Breast epithelium (tissue), 4 donors: ENCODE measurements at places on chromosomes 1 and 21. TPM values are rescaled to one million over a fixed set of nuclear protein-coding genes. Genes with fewer than 3 reads are reported as not detected.

Gene VWA5B1
- total RNA-seq: not detected

- H3K36me3 ChIP-seq: no peaks in the 10 kb centered on the region
- H3K4me3 ChIP-seq: no peak overlapping the region
- DNase-seq: no peak
- no peaks in the 10 kb centered on the region for H3K4me1 ChIP-seq
- H3K27me3 ChIP-seq: peaks cover 21% of the 10 kb centered on the region
- H3K27ac ChIP-seq: no peak overlapping the region
Observed at GRCh38 chr21:45792682-45793383, 149.3 kb downstream of the PCBP3 start.

DNA sequence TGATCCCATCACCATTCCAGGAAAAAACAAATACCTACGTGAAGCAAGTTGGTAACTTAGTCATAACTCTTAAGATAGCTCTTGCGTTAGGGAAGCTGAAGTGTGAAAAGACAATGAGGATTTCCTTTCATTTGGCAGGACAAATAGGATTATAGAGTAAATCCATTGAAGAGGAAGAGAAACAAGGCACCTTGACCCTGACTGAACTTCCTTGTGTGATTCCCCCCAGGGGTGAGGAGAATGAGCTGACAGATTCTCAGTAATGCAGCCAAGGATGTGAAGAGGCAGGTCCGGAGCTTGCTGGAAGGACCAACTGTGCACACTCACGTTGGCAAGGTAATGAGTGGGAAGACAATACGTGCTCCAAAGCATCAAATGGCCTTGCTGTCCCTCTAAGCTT lies 55.0 kb upstream of the HMCN1 start:
- no peaks in the 10 kb centered on the region for H3K36me3 ChIP-seq
- no peaks in the 10 kb centered on the region for H3K27me3 ChIP-seq
- no peak overlapping the region for H3K27ac ChIP-seq
- DNase-seq: no peak
- H3K4me1 ChIP-seq: no peaks in the 10 kb centered on the region
- H3K4me3 ChIP-seq: no peak overlapping the region

- no peak overlapping the region for H3K4me3 ChIP-seq
- no peaks in the 10 kb centered on the region for H3K36me3 ChIP-seq
- no peak overlapping the region for H3K27ac ChIP-seq
- peaks cover 13% of the 10 kb centered on the region for H3K4me1 ChIP-seq
- no peaks in the 10 kb centered on the region for H3K27me3 ChIP-seq
Observed at GRCh38 chr1:52059321-52059720, 3.2 kb downstream of the BTF3L4 start.

GRCh38 chr1:37513795-37514349 lies 694 bp downstream of the MEAF6 start:
- H3K4me3 ChIP-seq: peak overlapping the region; percentile 95
- DNase-seq: no peak
- H3K36me3 ChIP-seq: no peaks in the 10 kb centered on the region

Gene OR6K3
- total RNA-seq: not detected
